Activated T-helper 9 cell treated with anti-CD3 and anti-CD28 coated beads, Interleukin-2, amount 50 U/mL, for 16 hours (primary cell): ENCODE measurements at places on chromosomes 1 and 21.

DNA sequence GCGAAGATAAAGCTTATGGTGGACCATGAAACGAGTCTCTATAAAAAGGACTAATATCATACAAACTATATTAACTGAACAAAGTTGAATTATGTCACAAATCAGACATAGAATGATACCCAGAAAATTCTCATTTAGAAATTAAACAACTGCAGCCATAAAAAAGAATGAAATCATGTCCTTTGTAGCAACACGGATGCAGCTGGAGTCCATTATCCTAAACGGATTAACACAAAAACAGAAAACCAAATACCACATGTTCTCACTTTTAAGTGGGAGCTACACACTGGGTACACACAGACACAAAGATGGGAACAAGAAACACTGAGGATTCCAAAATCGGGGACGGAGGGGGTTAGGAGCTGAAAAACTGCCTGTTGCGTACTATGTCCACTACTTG lies 11.5 kb downstream of the COP1 start:
- no peak for DNase-seq

DNA sequence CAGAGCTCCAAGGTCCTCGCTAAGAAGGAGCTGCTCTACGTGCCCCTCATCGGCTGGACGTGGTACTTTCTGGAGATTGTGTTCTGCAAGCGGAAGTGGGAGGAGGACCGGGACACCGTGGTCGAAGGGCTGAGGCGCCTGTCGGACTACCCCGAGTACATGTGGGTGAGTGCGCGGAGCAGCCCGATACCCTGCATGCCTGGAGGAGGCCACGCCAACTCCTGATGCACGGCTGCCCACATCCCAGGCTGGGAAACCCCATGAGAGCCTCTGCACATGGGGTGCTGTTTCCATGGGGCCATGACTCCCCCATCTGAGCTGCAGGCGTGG lies 43.0 kb upstream of the TRAPPC10 start:
- no peak for DNase-seq

DNA sequence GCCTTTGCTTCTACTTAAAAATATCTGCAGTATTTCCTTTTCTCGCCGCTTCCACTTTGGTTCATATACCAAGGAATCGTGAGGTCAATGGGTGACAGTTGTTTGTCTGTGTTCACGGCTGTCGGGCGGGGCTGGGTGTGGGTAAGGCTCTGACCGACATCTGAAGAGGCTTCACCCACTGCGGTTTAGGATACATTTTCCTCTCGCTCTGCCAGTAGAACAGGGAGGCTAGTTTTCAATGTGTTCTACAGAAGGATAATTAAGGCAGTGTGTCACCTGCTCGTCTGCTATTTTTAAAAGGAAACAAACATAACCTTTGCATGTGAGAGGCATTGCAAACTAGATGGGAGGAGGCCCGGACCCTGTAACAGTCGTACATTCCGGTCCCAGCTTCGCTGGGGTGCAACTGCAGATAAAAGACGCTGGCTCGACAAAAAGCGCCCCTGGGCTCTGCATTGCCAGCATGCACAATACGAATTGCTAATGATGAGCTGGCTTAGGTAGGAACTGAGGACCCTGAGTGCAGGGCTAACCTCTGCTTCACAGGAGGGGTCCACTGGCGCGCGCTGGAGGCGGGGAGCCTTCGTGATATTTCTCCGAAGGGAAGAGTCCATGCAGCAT lies 8.5 kb upstream of the ERG start:
- no peak for DNase-seq

DNA sequence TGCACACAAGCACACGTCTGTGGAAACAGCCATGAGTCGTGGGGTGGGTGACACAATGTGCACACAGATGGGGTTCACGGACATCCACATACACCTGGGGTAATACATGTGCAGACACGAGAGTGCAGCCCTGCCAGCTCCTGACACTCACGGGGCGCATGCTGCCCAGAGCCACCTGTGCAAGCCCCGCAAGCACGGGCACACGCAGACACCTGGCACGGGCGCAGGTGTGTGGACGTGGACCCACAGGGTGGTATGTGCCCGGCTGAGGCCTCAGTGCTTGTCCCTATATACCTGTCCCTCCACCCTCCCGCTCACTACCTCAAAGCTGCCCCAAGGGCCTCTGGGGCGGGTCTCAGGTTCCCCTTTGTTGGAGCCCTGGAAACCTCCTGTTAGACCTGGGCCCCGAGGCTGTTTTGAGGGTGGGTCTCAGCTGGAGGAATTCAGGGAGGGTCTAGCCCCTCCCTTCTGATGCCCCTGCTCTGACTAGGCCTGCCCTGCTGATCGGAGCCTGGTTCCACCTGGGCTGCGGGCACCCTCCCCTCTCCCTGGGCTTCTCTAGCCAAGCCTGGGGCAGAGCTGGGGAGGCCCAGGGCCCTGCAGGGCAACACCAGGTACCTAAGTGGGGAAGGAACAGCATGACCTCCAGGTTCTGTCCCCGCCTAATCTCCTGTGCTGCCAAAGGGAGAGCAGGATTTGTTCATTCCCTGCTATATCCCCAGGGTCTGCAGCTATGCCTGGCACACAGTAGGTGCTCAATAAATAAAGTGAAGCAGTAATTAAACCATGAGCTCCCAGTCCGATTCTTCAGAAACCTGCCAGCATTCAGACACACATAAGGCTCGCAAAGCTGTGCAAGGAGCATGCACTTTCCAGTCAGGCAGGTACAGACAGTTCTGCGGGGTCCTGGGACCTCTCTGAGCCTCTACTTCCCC lies 49.1 kb downstream of the DMRTB1 start:
- no peak for DNase-seq

DNA sequence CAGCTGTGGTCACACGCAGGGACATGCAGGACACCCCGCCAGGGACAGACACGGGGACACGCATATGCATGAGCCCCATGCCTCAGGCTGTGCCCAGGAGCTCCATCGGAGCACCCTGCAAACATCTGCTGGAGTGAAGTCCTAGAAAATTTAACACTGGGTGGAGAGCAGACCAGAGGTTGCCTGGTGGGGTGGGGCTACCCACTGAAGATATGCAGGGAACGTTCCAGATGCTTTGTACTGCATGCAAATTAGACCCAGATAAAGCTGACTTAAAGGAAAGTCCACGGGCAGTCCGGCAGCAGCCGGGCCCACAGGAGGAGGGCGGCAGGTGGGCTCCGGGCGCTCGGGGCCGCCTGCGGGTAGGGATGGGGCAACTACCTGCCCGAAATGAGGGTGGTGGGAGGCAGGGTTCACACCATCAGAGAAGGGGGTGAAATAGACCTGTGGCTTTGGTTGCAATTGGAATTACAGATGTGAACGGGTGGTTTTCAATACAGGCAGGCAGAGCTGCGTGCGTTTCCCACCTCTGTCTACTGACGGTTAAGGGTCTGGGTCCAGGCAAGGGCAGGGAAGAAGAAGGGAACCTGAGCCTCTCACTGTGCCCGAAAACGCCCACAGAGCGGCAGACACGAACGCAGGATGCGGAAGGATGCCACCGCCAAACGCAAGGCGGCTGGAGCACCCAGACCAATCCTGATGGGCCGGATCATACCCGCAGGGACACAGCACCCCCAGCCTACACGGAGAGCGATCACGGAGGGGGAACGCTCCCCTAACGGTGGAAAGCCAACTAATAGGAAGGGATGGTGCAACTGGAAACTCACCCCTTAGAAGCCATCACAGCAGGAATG lies 21.0 kb downstream of the CFAP74 start:
- DNase-seq: no peak

- no peak for DNase-seq
Observed at GRCh38 chr1:193516755-193517388, 330.5 kb upstream of the B3GALT2 start.

GRCh38 chr1:174044418-174045222 lies 22.5 kb upstream of the RC3H1 start:
- no peak for DNase-seq

DNA sequence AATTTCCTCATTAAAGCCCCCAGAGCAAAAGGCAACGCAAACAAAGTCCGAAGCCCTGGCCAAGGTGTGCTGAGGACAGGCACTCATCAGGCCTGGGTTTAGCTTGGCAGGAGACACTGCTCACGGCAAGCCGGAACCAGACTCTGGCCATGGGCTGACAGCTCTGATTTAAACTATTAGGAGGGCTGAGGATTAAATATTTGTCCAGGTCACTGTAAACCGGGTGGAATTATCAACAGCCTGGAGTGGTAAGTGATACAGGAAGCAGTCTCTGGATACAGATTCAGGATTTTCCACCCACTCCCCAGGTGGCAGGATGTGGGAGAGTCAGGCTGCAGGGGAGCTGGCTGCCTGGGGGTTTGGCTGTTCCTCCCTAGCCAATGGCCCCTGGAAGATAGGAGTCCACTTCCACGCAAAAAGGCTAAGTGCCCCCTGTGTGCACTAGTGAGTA lies 42.4 kb downstream of the SLC66A1 start:
- DNase-seq: no peak

GRCh38 chr1:29675481-29676263 lies 439.4 kb downstream of the PTPRU start:
- DNase-seq: no peak

DNA sequence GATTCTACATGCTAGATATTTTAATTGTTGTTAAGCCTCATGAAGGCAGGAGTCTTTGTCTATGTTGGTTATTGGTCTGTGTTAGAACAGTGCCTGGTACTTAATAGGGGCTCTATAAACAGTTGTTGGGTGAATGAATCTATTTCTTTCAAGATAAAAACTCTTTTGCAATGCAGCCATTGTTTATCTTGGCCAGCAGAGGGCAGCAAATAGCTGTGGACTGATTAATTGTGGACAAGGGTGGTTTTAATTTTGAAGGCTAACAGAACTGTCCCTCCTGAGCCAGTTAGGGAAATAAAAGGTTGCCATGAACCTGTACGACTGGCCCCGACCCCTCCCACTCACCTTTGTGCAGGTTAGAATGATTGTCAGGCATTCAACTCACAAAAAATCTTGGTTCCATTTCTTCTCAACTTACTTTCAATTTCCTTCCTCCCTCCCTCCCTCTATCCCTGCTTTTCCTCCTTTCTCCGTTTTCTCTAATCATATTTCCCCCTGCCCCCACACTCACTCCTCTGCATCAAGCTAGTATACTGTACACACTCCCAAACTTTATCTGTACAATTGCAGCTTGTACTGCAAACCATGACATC lies 66.3 kb upstream of the DIRAS3 start:
- peak; percentile 2 for DNase-seq

DNA sequence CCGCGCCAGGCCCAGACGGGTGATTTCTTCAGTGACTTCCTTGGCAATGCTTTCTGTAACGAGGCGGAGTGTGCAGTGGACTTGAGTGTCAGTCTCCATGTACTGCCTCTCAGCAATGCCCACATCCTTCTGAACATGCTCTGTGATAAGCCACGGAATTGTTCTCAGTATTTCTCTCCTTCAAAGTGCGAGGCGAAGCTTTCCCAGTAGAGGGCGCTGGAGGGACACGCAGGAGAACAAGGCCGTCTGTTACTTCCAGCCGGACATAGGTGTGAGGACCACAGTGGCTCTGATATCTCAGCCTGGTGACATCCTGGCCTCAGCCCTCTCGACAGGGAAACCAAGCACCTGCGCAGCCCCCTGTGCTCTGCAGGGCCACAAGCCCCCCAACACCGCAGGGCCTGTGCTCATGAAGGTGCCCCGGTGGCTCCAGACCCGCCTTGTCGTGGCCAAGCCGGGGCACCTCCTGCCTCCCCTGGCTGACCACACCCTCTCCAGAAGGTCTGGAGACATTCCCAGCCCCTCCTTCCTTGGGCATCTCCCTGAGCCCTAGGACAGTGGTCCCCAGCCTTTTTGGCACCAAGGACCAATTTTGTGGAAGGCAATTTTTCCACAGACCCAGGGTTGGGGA lies 46.1 kb upstream of the BACE2 start:
- DNase-seq: no peak

GRCh38 chr21:45524756-45525152 lies 17.5 kb downstream of the SLC19A1 start:
- DNase-seq: no peak

GRCh38 chr1:39003794-39004193 lies 12.7 kb downstream of the AKIRIN1 start:
- DNase-seq: no peak

DNA sequence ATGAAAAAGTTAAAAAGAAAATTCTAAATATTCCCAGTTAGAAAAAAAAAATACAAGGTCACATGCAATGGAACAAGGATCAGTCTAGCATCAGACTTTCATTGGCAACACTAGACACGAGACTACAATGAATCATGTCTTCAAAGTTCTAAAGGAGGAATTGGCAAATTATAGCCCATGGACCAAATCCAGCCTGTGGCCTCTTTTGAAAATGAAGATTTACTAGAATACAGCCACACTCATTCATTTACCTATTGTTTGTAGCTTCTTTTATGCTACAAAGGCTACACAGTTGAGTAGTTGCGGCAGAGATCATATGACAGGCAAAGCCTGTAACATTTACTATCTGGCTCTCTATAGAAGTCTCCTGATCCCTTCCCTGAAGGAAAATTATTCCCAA lies 71.4 kb downstream of the MRPL39 start:
- DNase-seq: no peak

GRCh38 chr1:154935749-154936554 lies 567 bp downstream of the PMVK start:
- no peak for DNase-seq

DNA sequence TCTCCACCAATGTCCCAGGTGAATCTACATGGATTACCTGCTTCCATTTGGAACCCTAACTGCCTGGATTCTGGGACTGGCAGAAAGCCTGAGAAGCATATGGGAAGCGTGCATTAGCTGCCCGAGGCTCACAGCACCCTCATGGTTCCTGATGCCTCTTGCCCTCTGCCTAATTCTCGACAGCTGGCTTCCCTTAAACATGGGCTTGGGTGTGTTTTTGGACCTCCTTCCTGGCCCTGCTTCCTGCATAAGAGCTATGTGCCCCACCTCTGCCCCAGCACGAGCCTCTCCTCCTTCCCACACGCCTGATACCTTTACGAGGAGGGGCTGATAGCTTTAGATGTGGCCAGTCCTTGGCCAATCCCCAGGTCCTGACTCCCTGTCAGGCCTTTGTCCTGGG lies 152.4 kb upstream of the HMGB4 start:
- DNase-seq: no peak

GRCh38 chr1:109112056-109112651 lies 1.8 kb upstream of the ELAPOR1 start:
- no peak for DNase-seq

- no peak for DNase-seq
Observed at GRCh38 chr1:47901001-47901575, 96.1 kb downstream of the TRABD2B start.

DNA sequence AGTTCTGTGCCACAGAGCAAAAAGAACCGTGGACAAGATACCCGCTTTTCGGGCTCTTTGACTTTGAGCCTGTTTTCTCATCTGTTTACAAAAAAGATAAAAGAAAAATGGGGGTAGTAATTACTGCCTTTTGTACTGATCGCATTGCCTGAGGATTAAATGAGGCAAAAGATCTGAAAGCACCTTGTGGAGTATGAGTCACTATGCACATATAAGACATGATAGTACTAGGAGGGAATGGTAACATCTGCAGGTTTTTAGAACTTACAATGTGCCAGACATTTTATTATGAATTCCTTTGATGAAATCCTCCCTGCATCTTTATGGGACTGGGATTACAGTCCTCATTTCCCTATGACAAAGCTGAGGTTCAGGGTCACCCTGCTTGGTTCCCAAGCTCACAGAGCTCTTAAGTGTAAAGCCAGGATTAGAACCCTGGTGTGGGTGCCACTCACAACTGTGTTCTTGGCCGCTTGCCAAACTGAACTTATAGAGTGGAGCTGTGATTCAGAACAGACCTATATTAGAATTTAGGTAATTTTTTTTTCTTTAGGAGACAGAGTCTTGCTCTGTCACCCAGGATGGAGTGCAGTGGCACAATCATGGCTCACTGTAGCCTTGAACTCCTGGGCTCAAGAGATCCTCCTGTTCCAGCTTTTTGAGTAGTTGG lies 1.8 kb downstream of the DISC1 start:
- no peak for DNase-seq

- DNase-seq: no peak
Observed at GRCh38 chr1:15757016-15757543, 1.5 kb upstream of the FBLIM1 start.

- no peak for DNase-seq
Observed at GRCh38 chr21:34795548-34796180, 126.9 kb downstream of the CLIC6 start.
